ENCODE measurements at places on chromosomes 1 and 21.

DNA sequence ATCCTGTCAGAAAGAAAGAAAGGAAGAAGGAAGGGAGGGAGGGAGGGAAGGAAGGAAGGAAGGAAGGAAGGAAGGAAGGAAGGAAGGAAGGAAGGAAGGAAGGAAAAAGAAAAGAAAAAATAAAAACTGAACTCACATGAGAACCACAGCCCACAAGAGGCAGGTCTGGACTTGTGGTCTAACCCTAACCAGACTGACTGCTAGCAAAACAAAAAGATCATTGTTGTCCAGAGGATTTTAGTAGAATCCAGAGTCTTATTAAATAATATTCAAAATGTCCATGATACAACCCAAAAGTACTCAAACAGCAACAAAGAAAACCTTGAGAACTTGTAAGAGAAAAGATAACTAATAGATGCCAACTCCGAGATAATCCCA is 4.7 kb upstream of the ITGB2 start:
- DNase-seq = no peak

GRCh38 chr1:2801535-2802291 is at the start of gene TTC34:
Gene TTC34, minus strand, starts transcription at chr1:2801693. Its CDS starts 866 bp downstream, at chr1:2800827.
- peak; percentile 17 for DNase-seq

DNA sequence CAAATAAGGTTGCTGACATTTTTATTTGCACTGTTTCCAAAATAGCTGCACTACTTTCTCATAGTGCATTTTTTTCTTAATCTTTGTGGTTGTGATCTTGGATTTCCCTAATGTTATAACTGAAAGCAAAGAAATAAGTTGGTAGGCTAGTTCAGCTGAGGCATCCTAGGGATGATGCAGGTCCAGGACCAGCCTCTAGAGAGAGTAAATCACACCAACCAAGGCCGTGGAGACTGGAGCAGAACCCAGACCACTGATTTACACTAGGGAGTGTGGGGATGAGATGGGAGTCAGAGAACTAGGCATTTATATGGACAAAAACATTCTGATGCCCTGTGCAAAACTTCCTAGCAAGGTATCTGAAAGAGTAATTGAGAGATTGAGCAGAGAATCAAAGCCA is 104.5 kb downstream of the URB2 start:
- no peak for DNase-seq

GRCh38 chr1:202316186-202316585 is 25.6 kb downstream of the UBE2T start:
- no peak for DNase-seq

GRCh38 chr1:32636914-32637645 is 13.3 kb downstream of the ZBTB8OS start:
- no peak for DNase-seq

- peak; percentile 36 for DNase-seq
These were observed 574 bp downstream of the ITPKB start for GRCh38 chr1:226738421-226738994.

GRCh38 chr1:229220163-229220846 is 50.6 kb upstream of the RAB4A start:
- DNase-seq = no peak

DNA sequence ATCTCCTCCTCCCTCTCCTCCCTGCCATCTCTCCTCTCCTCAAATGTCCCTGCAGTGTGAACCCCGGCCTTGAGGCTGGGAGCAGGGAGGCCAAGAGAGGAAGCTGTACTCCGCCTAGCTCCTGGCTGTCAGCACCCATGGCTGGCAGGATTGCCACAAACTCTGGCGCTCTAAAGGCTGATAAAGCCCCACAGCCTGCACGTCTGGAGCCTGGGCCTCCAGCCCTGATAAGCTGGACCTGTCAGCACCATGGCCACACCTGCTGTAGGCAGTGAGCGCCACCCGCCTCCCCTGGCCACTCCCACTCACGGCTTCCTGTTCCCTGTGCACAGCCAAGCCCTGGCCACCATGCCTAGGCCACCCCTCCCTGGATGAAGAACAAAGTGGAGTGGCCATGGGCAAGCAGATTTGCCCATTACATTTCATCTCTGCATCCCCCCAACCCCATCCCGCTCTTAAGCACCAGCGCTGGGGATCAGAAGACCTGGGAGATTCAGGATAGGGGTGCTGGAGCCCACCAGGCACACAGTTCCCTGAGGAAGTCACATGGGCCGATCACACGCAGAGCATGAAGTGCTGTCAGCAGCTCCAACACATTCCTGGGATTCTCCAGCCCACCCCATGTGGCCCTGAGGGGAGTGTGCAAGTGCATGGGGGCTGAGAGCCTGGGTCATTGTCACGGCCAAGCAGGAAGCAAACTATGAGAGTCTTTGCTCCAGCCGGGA is 24.2 kb upstream of the NPPB start:
- no peak for DNase-seq

GRCh38 chr1:104466068-104466467 is 716.4 kb downstream of the AMY1C start:
- no peak for DNase-seq

DNA sequence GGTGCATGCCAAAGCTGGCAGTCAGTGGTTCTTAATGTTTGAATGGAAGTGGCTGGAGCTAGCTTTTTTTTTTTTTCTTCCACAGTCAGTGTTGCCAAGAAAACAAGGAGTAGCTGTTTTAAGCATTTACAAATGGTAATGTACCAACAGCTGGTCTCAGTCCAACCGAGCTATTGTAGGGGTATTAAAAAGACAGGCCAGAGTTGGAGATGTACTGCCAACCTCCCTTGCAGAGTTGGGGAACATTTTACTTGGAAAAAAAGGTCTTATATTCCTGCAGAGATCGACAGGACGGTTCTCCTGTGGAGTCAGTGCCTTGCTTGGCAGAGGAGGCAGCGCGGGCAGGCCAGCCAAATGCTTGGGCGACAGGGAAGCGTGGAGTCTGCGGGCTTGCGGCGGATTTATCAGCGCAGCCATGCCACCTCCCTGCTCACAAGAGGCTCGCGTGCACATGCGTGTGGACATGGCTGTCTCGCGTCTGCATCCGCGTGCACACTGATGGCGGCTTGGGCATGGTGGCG is 338.1 kb downstream of the RPS6KC1 start:
- no peak for DNase-seq

- no peak for DNase-seq
These were observed 902.1 kb downstream of the MRPL39 start for GRCh38 chr21:24705201-24705600.

GRCh38 chr1:168005529-168005928 is 68.7 kb upstream of the MPC2 start:
- no peak for DNase-seq

- DNase-seq = no peak
These were observed 12.3 kb upstream of the SSR2 start for GRCh38 chr1:156033011-156033410.

DNA sequence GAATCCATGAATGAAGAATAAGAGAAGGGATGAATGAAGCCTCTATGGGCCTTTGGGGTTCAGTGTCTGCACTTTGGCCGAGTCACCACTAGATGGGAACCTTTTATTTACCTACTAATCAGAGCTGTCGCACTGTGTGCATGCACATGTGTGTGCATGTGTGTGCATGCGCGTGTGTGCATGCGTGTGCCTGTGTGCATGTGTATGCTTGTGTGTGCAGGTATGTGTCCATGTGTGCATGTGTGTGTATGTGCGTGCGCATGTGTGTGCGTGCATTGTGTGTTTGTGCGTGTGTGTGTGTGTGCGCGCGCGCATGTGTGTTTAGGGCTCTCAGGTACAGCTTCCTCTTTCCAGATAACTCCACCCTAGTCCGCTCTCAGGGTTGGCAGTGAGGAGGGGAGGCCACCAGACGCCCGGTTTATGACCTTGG is 20.4 kb upstream of the UBXN10 start:
- DNase-seq = no peak

GRCh38 chr1:234839663-234840062 is 229.7 kb upstream of the IRF2BP2 start:
- DNase-seq = no peak

DNA sequence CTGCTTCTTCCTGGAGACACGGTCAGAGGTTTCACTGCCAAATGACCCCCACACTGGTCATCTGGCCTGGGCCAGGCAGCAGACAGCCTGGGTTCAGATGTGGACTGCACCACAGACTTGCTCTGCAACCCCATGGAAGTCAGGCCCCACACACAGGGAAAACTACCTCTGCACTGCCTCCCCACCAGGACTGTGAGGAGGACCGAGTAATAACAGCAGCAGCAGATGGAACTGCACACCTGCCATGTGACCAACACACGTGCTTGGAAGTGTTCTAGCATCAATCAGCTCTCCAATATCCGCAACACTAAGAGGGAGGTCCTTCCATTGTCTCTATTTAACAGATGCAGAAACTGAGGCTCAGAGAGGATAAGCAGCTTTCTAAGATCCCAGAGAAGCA is 51.4 kb downstream of the SLC9A1 start:
- DNase-seq = no peak

DNA sequence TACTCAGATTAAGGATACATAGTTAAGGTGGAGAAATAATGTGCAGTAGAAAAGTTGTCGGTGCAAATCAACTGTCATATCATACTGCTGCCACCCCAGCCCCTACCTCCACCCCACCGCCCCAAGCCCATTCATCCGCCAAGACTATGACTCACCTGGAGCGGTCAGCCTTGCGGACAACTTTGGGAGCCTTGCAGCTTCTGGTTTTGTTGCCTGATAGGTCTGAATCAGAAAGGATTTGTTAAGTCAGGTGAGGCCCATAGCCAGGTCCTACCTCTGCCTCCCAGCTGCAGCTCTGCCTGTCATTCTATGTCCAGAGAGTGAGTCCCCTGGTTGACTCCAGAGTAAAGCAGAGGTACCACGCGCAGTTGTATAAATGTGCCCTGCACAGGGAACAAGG is 12.6 kb downstream of the C1orf162 start:
- no peak for DNase-seq

- no peak for DNase-seq
These were observed 23.2 kb upstream of the CNIH3 start for GRCh38 chr1:224592636-224593582.

- DNase-seq = no peak
These were observed 67.5 kb downstream of the IGSF21 start for GRCh38 chr1:18175051-18175450.

GRCh38 chr1:206770531-206771337 is at the start of gene IL19:
Gene IL19, plus strand, starts transcription at chr1:206770773. Its CDS starts 65,890 bp downstream, at chr1:206836663.
- DNase-seq = no peak

Data from central memory CD4-positive, alpha-beta T cell (primary cell).